ELF-1 (cell line): ENCODE measurements at places on chromosomes 4 and X.

GRCh38 chr4:79661196-79661595 lies 253.2 kb upstream of the GK2 start:
- DNase-seq = no peak

- DNase-seq = no peak
Observed at GRCh38 chr4:100421361-100421978, 96.4 kb downstream of the EMCN start.

DNA sequence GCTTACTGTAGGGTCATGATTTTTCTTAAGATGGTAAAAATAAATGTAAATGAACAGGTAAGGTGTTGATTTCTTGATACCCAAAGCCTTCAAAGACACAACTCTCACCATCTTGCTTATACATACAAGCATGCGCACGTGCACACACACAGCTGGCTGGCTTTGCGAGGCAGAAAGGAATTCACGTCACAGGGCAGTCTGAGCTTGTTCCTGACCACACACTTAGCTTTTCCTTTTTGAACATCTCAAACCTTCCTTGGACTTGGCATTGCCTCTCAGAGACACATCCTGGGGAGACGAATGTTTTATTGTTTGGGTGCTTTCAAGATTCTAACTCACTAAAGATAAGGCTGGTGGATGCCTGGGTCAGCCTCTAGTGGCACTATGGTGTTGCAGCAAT lies 175.0 kb downstream of the NHS start:
- no peak for DNase-seq

DNA sequence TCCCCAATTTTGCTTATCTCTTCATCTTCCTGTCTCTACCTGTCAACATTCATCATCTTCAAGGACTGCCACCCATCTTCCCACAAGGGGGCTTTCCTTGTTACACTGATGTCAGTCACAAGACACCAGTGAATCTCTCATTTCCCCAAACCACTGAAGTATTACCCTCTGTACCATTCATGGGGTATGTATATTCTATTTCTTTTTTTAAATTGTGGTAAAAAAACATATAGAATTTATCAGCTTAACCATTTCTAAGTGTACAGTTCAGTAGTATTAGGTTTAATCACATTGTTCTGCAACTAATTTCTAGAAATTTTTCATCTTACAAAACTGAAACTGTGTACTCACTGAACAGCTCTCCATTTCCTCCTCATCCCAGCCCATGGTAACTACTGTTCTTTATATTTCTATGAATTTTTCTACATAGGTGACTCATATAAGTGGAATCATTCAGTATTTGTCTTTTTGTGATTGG lies 98.6 kb downstream of the LARP7 start:
- no peak for DNase-seq

GRCh38 chr4:167787231-167787630 lies 305.1 kb upstream of the ANXA10 start:
- DNase-seq = no peak

DNA sequence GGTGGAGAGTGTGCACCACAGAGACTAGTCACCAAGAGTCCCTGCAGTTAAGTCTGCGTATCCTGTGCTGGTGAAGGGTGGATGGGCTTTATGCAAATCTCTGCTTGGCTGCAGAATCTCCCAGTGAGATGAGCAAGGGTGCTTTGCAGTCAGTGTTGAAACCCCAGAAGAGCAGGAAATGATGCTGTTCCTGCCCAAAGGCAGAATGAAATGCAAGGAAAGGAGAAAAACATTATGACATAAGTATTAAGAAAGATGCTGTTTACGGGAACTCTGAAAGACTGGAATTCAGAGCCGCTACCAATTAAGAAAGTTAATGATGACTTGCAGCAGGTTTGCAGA lies 25.4 kb upstream of the ACSL1 start:
- no peak for DNase-seq

- no peak for DNase-seq
Observed at GRCh38 chr4:138945840-138946239, 69.7 kb upstream of the NOCT start.

GRCh38 chrX:29870608-29871007 lies 344.8 kb upstream of the MAGEB2 start:
- no peak for DNase-seq

DNA sequence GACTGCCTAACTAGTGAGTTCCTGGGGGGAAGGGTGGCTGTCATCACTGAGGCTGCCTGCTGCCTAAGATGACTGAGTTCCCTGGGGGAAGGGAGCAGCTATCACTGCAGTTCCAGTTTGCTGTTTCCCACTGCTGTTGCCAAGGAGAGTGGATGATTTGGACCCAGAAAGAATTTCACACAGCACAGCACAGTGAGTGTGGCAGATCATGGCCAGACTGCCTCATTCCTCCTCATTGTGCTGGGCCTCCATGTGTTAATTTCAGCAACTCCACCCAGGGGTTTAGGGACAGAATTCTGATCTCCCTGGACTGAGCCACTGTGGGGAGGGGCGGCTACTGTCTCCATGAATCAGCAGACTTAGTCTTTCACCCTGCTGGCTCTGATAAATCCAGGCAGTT lies 125.0 kb downstream of the TEX13C start:
- DNase-seq = peak; percentile 46

- no peak for DNase-seq
Observed at GRCh38 chr4:159015841-159016240, 87.0 kb upstream of the RAPGEF2 start.

DNA sequence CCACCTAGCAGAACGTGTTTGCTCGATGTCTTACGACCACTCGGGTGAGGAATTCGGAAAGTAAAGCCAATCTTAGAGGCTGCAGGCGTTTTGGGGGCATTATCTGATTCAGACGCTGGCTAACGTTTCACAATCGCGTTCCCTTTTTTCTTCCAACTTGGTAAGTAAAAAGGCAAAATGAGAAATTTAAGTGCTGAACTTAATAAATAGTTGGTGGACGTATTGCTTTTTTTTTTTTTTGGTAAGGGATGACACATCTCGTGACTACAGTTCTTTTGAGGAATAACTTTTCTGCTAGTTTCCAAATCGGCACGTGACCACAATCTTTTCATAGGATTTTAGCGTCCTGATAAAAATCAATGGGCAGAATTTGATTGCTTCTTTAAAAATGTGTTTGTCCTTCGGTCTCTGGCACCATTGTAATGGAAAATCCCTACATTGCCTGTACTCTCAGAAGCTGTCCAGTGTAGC lies 848 bp downstream of the RAB9A start:
- no peak for DNase-seq

DNA sequence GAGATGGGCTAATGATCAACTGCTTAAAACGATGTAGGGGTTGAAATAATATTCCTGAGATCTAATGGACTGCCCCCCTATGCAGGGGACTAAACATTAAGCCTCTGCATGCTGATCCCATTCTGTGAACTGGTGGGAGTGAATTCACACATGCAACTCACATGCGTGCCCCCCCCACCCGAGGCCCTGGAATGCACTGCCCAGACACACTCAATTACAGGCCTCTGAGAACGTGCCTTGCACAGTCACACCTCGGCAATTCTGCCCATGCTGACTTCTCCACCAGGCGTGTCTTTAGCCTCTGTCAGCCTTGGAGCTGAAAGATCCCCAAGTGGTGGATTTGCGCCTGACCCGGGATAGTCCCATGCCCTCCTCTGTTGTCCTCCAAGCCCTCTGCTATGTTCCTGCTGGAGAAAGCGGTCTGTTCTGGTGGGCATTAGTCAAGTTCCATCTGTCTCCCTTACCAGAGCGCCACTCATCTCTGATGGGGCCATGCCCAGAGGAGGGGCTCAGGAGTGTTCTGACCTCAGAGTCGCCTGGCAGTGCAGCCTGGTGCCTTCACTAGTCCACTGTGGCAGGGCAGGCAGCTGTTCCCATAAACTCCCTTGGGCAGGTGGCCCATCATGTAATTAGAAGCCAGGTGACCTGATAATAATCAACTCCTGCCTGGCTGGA lies 86.5 kb downstream of the DRD5 start:
- DNase-seq = peak; percentile 6

DNA sequence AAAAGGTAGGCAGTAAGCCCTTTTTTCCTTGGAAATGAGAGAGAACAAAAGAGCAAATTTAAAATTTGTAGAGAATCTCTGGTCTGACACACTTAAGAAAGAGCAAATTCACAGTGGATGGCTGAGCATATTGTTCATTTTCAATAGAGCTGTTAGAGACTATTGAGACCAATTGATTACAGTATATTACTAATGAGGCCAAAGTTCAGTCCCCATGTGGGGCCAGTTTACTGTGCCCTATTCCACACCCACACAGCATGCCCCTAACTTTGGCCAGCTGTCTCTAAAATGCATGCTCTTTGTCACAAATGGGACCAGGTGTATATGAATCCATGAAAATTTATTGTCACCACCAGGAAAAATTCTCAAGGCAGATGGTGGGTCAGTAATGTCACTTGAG lies 470.5 kb downstream of the PCDH7 start:
- no peak for DNase-seq

DNA sequence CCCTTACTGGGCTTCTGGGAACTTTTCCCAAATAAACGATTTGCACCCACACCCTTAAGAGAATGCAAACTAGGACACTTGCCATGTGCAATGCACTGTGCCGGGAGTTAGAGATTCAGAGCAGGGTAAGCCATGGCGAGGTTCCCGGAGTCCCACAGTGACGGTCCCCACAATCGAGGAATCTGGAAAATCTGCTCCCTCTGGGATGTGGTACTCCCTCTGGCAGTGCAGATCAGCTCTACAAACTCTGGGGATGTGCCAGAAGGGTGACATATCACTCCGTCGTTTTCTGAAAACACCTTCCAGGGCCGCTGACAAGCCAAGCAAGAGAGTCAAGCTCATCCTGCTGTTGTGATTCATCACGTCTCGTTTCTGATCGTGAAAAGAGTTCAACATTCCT lies 537.5 kb downstream of the BCOR start:
- no peak for DNase-seq

GRCh38 chrX:110268886-110269285 lies 49.0 kb downstream of the AMMECR1 start:
- no peak for DNase-seq

GRCh38 chr4:142265536-142265935 lies 580.6 kb downstream of the INPP4B start:
- DNase-seq = no peak

DNA sequence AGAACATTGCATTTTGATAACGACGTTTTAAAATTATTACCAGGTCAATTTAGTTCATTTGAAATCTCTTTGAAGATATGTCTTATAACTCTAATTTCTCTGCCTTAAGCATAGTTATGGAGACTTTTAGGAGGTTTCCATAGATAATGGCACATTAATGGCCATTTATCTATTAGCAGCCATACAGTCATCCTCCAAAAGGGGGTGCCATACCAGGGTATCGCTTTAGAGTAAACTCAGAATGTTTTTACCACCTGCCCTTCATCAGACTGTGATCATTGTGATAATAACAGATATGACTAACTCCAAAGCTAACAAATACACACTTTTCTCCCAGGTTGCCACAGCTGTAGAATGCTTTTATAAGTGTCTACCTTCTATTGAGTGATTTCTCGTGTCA lies 461.5 kb downstream of the FSTL5 start:
- DNase-seq = no peak

- no peak for DNase-seq
Observed at GRCh38 chr4:52507774-52508173, 151.3 kb downstream of the USP46 start.
